ENCODE measurements at places on chromosomes 4 and X.

- DNase-seq: no peak
Observed at GRCh38 chrX:121135488-121136207, 88.2 kb downstream of the GLUD2 start.

- DNase-seq: no peak
Observed at GRCh38 chr4:185743722-185744487, 68.1 kb downstream of the SORBS2 start.

- no peak for DNase-seq
Observed at GRCh38 chr4:149972407-149972806, 105.8 kb upstream of the DCLK2 start.

- no peak for DNase-seq
Observed at GRCh38 chrX:102138064-102138463, 4.2 kb downstream of the TCEAL6 start.

DNA sequence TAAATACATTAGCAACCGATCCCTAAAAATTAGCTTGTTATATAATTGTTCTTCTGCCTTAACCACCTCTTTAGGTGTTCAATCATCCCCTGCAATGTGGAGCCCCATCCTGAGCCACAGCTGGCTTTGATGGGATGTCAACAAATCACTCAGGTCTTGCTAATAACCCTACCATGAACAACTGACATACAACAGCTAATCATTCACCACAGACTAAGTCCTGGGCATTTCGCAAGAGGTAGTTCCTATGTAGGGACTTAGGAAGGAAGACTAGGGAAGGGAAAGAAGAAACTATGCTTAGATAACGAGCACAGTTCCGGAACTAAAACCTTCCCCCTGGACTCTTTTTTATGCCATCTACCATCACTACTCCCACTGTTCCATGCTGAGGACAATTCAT is 63.6 kb upstream of the PTCHD1 start:
- DNase-seq: peak; percentile 17

- no peak for DNase-seq
Observed at GRCh38 chr4:2650276-2650675, 105.9 kb downstream of the TNIP2 start.

- DNase-seq: no peak
Observed at GRCh38 chr4:67452100-67452845, 93.0 kb downstream of the CENPC start.

GRCh38 chr4:89331686-89332544 is 24.3 kb upstream of the GPRIN3 start:
- DNase-seq: no peak

DNA sequence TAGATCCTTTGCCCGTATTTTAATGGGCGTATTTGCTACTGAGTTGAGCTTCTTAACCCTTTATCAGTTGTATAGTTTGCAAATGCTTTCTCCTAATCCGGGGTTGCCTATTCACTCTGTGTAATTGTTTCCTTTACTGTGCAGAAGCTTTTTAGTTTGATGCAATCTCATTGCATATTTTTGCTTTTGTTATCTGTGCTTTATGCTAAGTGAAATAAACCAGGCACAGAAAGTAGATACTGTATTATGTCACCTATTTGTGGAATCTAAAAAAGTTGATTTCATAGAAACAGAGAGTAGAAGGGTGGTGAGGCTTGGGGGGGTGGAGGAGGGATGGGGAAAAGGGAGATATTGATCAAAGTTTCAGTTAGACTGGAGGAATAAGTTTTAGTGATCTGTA is 17.7 kb downstream of the OGT start:
- DNase-seq: no peak

DNA sequence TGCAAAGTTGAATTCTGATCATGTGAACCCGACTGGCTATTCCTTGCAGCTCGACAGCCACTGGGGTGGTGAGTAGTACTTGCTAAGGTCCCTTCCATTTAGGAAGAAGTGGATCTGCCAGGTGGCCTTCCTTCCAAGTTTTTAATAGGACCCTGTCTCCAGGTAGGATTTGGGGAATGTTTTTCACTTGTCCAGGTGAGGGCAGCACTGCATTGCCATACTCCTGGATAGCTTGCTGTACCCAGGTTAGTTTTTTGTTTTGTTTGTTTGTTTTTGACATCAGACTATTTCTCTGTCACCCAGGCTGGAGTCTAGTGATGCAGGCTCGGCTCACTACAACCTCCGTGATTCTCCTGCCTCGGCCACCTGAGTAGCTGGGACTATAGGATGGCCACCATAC is 29.8 kb downstream of the SAGE1 start:
- DNase-seq: peak; percentile 17

GRCh38 chrX:72254816-72255215 is 16.0 kb upstream of the ERCC6L start:
- no peak for DNase-seq

DNA sequence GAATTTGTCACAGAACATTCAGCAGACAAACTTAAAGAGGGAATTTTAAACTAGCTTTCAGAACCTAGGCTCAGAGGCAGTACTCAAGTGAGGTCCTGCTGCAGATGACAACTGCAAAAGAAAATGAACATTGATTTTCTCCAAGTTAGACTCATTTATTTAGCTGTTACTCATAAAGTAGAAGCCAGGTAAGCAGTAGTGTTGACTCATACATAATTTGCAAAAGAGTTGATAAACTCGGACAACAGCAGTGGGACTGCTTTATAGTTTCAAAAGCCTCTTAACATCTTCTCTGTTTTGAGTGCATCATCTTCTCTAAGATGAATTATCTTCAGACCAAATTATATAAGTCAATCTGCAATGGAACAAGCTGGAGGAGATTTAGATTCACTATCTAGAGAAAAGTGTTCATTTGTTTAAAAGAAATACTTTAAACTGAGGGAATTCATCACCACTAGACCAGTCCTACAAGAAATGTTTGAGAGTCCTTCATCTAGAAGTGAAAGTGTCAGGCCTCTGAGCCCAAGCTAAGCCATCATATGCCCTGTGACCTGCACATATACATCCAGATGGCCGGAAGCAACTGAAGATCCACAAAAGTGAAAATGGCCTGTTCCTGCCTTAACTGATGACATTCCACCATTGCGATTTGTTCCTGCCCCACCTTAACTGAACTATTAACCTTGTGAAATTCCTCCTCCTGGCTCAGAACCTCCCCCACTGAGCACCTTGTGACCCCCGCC is 49.5 kb downstream of the COQ2 start:
- peak; percentile 50 for DNase-seq

DNA sequence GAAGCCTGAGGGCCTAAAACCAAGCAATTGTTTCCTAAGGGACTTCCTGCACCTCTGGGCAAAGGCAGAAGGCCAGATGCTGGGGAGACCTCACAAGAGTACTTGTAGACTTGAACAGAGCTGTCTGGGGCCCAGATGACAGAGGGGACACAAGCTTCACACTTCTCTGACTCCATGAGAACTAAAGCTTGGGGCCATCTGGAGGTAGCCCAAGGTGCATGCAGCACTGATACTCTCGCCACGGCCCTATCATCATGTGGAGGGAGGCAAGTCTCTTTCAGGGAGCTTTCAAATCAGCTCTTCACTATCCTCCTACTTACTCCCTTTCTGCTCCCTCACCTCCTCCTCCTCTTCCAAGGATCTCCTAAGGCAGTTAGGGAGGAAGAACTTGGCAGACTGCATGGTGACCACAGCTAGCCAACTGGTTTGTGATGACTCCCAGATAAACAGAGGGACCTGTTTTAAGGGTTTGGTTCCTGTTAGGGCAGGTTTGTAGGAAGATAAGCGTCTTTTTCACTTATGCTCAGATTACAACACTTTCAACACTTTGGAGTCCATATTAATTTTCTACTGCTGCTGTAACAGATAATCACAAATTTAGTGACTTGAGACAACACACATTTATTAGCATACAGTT is 23.8 kb downstream of the MSL3 start:
- DNase-seq: peak; percentile 67

GRCh38 chrX:7106649-7107048 is 40.9 kb upstream of the STS start:
- no peak for DNase-seq

- DNase-seq: no peak
Observed at GRCh38 chrX:13085526-13085925, 41.1 kb upstream of the FAM9C start.

DNA sequence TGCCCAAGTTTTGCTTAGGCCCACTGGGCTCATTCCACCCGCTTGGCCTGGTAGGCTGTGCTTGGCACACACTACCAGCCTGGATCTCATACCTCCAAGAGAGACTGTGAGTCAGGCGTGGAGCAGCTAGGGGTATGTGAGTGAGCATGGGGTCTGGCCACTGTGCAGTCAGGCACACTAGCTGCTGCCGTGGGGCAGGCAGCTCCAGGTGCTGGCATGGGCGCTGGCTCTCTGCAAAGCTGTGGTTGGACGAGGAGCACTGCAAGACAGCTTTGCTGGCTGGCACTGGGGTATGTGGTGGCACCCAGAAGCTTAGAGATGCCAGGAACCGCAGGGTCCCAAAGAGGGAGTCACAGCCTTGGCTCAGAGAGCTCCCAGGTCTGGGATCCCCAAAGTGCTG is 377.8 kb downstream of the KCTD8 start:
- DNase-seq: no peak

DNA sequence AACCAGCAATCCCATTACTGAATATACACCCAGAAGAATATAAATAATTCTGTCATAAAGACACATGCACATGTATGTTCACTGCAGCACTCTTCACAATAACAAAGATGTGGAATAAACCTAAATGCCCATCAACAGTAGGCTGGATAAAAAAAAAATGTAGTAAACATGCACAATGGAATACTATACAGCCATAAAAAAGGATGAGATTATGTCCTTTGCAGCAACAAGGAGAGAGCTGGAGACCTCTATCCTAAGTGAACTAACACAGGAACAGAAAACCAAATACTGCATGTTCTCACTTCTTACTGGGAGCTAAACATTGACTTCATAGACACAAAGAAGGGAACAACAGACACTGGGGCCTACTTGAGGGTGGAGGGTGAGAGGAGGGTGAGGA is 2067.7 kb downstream of the ARAP2 start:
- no peak for DNase-seq

- no peak for DNase-seq
Observed at GRCh38 chr4:39452153-39452859, 6.4 kb downstream of the RPL9 start.

- peak; percentile 79 for DNase-seq
Observed at GRCh38 chr4:90727938-90728337, 600.7 kb downstream of the CCSER1 start.
